ENCODE measurements at places on chromosomes 6 and 20.

- DNase-seq, result no peak
These were observed 1291.1 kb upstream of the MAP3K7 start for GRCh38 chr6:91877994-91878393.

- no peak for DNase-seq
These were observed 41.0 kb downstream of the PHF3 start for GRCh38 chr6:63676412-63677114.

DNA sequence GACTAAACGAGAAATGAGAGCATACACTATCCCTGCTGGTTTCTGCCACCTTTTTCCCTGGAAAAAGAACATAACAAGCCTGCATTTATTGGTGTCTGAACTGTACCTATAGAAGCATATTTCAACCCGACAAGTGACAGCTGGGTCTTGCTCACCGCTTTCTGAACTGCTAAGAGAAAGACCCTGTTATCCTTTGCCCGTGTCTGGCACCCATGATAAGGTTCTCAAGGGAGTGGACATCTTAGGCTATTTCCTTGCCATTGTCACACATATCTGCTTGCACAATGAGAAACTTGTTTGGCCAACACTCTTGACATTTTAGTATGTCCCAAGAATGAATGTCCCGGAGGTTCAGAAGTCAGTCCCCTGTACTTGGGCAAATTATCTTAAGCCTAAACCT is 19.3 kb downstream of the RIPOR2 start:
- DNase-seq, result no peak

GRCh38 chr6:81262656-81263055 is 489.8 kb downstream of the TENT5A start:
- DNase-seq, result no peak

GRCh38 chr6:105344881-105345370 is 58.0 kb downstream of the PREP start:
- no peak for DNase-seq

DNA sequence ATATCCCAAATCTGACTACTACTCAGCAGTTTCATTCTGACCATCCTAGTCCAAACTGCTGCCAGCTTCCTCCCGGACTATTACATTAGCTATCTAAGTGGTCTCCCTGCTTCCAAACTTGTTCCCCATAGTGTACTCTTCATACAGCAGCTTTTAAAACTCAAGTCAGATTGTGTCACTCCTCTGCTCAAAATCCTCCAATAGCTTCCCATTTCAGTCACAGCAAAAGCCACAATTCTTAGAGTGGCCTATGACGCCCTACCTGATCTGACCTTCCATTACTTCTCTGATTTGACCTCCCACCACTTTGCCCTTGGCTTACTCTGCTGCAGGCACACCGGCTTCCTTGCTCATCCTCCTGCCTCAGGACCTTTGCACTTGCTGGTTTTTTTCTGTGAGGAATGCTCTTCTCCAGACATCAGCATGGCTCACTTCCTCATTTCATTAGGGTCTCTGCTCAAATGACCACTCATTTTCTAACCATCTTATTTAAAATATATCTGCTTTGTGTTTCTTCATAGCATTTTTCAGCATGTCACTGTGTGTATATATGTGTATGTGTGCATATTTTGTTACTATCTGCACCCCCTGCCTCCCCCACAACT is 111.1 kb upstream of the DTNBP1 start:
- DNase-seq, result no peak

DNA sequence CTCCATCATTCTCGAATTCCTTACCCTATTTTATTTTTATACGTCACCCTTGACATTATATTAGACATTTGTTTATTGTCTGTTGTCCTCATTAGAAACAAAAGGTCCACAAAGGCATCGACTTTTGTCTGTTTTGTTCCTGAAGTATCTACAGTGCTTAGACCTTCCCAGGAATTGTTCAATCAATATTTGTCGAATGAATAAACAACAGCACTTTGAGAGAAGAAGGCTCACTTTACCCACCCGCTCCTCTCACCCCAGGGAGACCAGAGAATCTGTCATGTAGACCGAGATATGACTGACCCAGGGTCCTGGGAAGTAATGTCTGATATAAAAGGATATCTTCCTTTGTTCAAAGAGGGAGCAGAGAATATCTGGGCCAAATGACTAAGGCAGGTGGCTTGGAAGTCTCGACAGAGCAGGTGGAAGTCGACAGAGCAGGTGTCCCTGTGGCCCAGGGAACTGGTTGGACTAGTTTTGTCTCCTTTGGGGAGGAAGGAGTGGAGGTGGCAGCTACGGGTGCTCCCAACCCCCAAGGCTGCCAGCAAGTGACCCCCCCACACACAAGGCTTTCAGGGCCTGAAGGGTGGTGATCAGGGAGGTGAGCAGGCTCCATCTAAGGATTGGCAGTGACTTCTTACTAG is 14.8 kb upstream of the CHMP4B start:
- DNase-seq, result peak; percentile 26

- no peak for DNase-seq
These were observed 77.1 kb downstream of the JAG1 start for GRCh38 chr20:10596710-10597121.

DNA sequence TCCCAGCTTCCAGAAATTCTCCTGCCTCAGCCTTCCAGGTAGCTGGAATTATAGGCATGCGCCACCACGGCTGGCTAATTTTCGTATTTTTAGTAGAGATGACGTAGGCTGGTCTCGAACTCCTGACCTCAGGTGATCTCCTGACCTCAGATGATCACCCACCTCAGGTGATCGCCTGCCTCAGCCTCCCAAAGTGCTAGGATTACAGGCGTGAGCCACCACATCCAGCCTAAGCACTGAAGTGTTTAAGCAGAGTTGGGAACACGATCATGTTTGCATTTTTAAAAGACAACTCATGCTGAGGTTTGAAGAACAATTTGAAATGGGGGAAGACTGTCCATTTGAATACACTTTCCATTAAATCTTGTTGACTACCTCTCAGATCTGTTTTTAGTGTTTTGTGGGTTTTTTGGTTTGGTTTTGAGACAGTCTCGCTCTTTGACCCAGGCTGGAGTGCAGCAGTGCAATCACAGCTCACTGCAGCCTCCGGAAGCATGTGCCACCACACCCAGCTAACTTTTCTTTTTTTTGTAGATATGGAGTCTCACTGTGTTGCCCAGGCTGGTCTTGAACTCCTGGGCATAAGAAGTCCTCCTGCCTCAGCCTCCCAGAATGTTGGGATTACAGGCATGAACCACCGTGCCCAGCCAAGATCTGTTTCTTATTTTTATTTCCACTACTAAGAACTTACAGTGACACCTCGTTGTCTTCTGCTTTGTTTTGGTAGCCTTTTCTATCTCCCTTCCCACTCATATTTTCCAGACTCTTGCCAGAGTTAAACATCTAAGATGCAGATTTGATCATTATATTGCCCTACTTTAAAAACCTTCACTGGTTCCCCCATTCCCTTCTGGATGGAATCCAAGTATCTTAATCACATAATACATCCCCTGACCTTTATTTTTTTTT is 5.5 kb downstream of the CASP8AP2 start:
- no peak for DNase-seq

DNA sequence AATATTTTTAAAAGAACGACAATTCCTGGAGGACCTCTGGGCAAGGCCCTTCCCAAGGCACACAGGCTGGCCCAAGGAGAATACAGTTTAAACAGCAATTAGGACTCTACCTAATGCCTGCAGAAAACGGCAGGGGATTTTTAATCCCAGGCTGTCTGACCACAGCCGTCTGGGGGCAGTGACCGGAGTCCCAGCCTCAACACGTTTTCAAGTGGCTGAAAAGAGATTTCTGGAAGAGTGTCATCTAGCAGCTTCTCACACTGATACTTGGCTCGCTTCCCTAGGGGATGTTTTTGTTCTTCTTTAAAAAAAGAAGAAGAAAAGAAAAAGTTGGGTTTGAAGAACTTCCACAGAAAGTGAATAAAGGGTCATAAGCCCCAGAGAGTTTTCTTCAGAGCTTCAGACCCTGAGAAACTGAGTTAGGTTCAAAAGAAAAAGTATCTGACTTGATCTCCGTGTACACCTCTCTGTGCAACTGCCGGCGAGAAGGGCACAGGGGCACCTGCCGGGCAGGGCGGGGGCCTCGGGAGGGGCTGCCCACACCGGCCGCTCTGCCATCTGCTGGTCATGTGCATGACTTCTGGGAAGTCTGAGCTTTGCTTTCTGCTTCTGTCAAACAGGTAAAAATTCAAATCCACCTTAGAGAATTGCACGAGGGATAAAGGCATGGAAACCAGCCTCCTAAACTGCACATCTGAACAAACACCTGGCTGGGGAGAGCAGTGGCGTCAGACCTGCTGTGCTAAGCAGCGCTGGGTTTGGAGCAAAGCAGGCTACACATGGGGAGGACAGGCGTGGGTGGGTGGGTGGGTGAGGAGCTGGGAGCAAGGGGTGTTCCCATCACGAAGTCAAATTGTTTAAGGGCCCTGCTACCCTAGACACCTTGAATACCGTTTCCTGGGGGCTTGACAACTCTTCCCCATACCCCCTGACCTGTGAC is 33.0 kb downstream of the RRBP1 start:
- DNase-seq, result peak; percentile 50

DNA sequence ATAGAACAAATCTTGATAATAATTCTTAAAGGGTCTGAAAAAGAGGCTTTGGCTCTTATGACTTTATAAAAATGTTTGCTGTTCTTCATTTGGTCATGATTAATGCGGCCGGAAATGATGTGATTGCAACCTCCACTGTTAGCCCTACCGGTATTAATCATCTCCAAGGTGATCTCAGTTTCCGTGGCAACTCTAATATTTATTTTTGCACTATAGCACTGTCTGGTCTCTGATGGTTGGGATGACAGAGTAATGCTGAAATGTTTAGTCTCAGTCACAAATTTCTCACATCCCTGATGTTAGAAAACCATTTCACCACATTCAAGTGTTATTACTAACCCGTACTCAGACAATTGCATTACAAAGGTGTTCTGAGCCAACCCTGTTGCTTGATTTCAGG is 87.4 kb downstream of the TMEM200A start:
- no peak for DNase-seq

DNA sequence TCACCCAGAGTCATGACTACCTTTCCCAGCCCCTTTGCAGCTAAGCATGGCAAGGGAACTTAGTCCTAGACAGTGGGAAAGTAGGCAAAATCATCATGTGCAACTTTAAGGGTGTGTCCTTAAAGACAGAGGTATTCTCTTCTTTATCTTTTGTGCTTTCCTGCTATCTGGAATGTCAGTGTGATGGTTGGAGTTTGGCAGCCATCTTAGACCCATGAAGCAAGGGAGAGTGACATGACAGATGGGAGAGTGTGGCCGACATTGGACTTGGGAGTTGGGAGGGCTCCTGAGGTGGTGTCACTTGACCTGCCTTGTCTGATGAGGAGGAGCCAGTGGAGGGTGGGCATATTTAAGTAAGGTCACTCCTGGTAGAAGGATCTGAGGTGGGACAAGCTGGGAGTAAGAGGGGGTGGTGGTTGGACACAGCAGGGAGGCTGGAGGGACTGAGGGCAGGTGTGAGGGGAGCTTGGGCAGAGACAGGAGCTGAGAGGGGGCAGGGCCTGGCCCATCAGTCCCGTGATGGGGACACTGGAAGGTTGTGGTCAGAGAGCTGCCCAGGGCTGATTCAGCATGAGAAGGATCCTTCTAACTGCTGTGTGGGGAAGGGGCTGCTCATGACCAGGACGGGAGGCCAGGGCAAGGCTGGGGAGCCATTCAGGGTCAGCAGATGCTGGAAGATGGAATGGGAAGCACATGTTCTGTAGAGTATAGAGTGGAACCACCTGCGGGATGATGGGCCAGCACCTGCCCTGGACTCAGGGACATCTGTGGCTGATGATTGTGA is 29.5 kb upstream of the SULF2 start:
- no peak for DNase-seq

- no peak for DNase-seq
These were observed 849.9 kb upstream of the EPHA7 start for GRCh38 chr6:94269256-94269655.

- DNase-seq, result no peak
These were observed 12.7 kb upstream of the PSMF1 start for GRCh38 chr20:1105599-1106194.

DNA sequence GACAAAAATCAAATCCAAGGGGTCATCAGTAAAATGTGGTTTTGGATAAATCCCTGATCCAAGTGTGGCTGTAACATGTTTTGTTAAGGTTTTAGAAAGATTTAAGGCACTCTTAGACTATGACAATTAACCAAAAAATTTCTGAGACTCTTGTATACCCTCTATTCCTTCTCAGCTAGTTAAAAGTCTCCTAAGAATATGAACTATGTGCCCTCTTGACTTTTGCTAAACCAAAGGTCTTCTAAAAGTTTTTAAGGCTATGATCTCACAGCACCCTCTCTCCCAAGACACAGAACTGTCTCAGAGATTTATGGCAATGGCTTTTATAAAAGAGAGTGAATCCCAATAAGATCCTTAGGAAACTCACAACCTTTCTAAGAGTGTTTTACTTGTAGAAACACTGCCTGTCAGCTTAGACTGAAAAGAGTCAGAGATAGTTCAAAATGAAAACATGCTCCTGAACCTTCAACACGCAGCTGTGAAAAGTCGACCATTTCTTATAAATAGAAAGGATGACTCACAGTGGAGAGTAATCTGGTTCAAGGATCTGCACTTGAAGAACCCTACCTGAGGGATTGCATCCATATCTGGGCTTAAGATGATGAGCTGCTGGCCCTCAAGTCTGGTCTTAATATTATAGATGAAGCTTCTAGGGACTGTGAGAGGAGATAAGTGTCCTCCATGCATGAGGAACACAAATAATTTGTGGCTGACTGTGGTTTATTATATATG is 388.4 kb upstream of the GJE1 start:
- DNase-seq, result no peak

DNA sequence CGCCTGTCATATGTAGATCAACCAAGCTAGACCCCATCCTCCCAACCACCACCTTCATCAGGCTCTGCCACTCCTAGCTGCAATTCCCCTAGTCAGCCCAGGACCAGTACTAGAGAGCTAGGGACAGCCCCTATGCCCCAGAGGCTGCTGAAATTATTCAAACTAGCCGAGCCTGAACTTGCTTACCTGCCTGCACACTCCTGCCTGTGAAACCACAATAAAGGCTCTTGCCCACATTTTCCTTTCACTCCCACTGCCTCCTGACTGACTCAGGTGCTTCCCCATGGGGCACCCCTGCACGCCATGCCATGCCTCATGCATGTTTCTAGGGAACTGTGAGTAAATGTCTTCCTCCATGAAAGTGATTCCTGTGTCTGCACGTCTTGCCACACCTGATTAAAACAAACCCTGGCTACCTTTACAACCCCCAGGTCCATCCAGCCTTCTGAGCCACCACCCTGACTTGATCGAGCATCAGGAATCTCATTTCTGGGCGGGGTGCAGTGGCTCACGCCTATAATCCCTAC is 66.5 kb upstream of the IER3 start:
- DNase-seq, result no peak

- no peak for DNase-seq
These were observed 5.5 kb downstream of the EMILIN3 start for GRCh38 chr20:41360831-41361756.

DNA sequence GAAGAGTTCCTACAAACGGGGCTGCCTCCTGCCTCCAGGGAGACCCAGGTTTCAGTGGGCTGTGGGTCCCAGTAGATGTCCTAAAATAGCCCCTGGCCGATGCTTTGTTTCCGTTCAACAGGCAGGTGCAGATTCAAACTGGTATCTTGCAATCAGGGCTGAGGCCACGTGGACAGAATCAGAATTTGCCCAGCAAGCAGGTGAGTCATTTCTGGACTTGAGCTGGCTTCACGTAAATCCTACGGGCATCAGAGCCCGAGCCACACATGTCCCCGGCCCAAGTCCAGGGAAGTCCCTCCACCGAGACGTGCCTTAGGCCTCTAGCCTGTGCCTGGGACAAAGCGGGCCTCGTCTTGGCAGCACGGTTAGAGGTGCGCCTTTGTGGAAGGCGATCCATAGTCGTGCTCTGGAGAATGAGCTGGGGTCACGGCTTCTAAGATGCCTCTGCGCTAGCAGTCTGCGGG is 101.6 kb upstream of the FRMD1 start:
- DNase-seq, result no peak

All from NCI-H2081 (cell line).